Thymus (tissue), 14 donors: ENCODE measurements at places on chromosomes 11 and 22. TPM values are rescaled to one million over a fixed set of nuclear protein-coding genes. Genes with fewer than 3 reads are reported as not detected.

- H3K4me1 ChIP-seq, result no peaks in the 10 kb centered on the region
- no peak for DNase-seq
- H3K27ac ChIP-seq, result no peak overlapping the region
- no peaks in the 10 kb centered on the region for H3K36me3 ChIP-seq
Measured at GRCh38 chr11:115939104-115939730, 435.0 kb upstream of the CADM1 start.

GRCh38 chr11:30358536-30358935, 35.6 kb downstream of the ARL14EP start:
- H3K27me3 ChIP-seq, result no peaks in the 10 kb centered on the region
- no peak for DNase-seq

GRCh38 chr11:35247428-35247827, 108.5 kb downstream of the CD44 start:
- no peaks in the 10 kb centered on the region for H3K36me3 ChIP-seq
- no peak overlapping the region for H3K27ac ChIP-seq
- peak; percentile 73 for DNase-seq
- no peak overlapping the region for H3K4me3 ChIP-seq
- no peaks in the 10 kb centered on the region for H3K27me3 ChIP-seq

DNA sequence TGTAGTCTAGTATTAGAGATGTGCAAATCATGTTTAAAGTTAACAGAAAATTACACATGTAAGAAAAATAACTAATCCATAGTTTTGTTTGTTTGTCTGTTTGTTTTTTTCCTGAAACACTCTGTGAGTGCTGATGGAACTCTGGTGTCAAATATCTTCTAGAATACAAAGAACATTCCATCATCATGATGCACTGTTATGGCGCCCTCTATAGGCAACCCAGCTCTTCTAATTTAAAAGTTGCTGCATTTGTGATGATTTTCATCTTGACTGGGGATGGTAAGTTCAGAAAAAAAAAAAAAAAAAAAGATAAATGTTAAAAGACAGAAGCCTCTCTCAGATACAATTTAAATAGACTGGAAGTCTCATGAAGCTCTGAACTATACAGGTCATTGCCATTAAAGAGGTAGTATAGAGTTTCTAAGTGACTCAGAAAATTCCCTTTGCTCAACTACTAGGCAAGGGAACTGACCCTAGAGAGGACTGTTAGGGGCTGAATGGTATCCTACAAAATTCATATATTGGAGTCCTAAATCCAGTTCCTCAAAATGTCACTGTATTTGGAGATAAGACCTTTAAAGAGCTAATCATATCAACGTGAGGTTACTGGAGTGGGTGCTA, 597.2 kb upstream of the ANO3 start:
- H3K27me3 ChIP-seq, result no peaks in the 10 kb centered on the region
- H3K4me1 ChIP-seq, result no peaks in the 10 kb centered on the region
- no peak overlapping the region for H3K4me3 ChIP-seq
- no peak overlapping the region for H3K27ac ChIP-seq
- H3K36me3 ChIP-seq, result no peaks in the 10 kb centered on the region
- DNase-seq, result no peak

GRCh38 chr11:73812234-73812633, 24.6 kb downstream of the MRPL48 start:
- no peak overlapping the region for H3K27ac ChIP-seq
- no peaks in the 10 kb centered on the region for H3K4me1 ChIP-seq
- no peak for DNase-seq
- no peak overlapping the region for H3K4me3 ChIP-seq
- H3K36me3 ChIP-seq, result peaks cover 3% of the 10 kb centered on the region
- H3K27me3 ChIP-seq, result no peaks in the 10 kb centered on the region

GRCh38 chr22:38864361-38865191, 7.4 kb downstream of the CBX6 start:
- peaks cover 19% of the 10 kb centered on the region for H3K4me1 ChIP-seq
- DNase-seq, result no peak
- H3K27ac ChIP-seq, result no peak overlapping the region
- peaks cover 45% of the 10 kb centered on the region for H3K36me3 ChIP-seq
- H3K27me3 ChIP-seq, result no peaks in the 10 kb centered on the region

DNA sequence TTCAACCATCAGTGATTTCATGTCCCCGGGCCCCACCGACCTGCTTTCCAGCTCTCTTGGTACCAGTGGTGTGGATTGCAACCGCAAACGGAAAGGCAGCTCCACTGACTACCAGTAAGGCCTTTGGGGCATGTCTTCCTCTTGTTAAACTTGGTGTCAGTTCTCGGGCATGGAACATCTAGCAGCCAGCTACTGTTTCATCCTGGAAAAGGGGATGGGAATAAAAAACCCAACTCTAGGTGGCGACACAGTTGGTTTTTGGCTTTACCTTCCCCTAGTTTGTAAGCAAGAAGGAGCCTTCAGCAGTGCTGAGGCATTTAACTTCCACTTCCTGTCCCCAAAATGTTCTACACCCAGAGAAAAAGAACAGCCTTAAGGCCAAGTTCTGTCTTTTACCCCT, 76.7 kb downstream of the BMAL1 start:
- H3K36me3 ChIP-seq, result peaks cover 63% of the 10 kb centered on the region
- DNase-seq, result no peak
- H3K4me3 ChIP-seq, result no peak overlapping the region
- H3K27me3 ChIP-seq, result no peaks in the 10 kb centered on the region

AQP11 gene
- total RNA-seq, result 0.14 TPM

E2F8 gene
- total RNA-seq, result 5.5 TPM
